ENCODE measurements at places on chromosomes 5 and 9.
A peak's percentile ranks its signal among the peaks of the same experiment; 100 is the strongest.

DNA sequence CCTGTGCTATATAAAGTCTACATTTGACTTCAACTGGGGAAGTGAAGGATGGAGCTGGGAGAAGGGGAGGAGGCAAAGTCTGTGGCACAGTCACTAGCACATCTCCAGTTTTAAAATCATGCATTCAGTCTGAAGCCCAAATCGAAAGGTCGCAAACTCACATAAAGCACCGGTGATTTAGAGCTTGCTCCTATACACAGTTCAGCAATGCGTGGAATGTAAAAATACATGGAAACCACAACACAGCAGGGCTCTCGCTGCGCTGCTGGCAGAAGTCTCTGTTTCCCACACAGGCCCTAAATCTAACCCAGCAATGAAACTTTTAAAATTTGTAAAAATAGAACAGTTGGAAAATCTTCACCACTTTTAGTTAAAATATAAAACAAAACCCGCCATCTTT lies 68.2 kb downstream of the EBF1 start:
- no peak for DNase-seq

GRCh38 chr5:140734354-140734753 lies 34.1 kb downstream of the ZMAT2 start:
- DNase-seq: no peak

DNA sequence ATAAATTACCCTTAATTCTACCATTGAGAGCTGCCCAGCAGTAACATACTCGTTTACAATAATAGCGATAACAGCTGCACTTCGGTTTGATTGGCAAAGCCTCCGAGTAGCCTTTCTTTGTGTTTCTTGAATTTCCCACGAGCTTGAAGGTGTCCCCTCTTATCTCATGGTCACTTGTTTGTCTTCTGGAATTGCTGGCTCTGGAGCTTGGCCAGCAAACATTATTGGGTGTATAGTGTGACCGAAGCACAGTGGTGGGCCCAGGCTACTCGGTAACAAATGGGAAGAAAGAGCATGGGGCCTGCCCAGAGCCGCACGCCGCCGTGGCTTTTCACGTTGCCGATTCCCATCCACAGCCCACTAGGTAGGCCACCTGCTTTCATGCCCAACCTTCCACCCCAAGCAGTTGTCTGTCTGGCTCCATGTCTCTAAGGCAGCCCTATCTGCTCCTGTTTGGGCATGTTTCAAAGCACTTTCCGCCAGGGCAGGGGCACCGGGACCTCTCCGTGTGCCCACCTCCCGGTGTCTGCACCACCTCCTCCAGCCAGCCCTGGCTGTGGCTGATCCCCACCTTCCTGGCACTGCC lies 8.7 kb downstream of the STKLD1 start:
- DNase-seq: no peak

GRCh38 chr9:21709464-21710058 lies 92.9 kb upstream of the MTAP start:
- peak; percentile 41 for DNase-seq

- no peak for DNase-seq
Observed at GRCh38 chr9:4805191-4805918, 12.6 kb downstream of the RCL1 start.

DNA sequence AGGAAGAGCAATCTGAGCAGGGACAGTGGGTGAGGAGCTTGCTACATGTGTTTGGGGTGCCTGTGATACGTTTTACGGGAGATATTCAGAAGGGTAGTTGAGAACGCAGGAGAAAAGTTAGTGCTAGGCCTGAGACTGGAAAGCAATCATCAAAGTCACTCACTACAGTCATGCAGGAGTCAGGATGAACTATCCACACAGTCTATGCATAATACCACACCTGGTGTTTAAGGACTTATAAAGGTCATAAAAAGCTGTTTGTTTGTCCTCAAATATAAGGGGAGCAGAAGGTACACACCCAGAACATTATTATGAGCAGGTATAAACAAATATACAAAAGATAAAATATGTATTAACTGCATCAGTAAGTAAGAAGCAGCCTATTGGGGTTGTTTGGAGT lies 176.6 kb downstream of the GNA14 start:
- no peak for DNase-seq

DNA sequence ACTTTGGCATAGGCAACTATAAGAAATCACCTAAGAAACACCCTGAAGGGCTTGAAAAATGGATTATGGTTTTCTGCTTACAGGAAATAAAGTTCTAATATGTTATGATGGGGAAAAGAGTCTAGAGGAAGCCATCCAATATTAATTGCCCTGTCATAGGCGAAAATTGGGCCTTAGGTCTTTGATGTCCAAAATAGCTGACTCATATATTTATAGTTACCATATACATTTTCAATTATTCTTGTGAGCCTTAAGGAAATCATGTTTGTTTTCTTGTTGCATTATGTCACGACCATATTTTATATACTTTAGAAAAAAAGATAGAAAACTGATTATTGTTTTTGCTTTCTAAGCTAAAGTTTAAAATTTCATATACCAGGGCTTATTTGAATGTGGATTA lies 509.1 kb downstream of the CDH12 start:
- no peak for DNase-seq

GRCh38 chr5:131706281-131706680 lies 71.3 kb upstream of the RAPGEF6 start:
- DNase-seq: no peak

DNA sequence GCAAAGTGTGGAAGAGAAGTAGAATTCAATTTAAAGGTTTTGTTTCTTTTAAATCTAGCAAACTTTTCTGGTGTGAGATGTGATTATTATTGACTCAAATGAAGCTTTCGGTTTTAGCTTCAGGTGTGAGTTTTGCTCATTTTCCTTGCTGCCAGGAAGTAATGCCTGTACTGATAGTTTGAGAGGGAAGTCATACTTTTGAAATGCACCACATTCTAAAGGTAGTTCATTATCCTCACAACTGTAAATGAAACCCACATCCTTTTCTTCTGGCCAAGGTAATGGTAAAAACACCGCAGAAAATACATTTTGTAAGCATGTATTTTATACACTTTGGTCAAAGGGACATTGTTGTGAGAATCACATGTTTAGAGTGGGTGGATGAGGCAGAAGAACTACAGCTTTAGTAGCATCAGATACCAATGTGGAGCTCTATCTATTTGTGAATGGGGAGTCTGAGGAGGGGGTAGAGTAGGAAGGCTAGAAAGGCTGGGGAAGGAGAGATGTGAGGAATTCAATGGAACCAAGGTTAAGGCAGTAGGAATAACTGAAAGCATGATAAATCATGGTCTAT lies 167.0 kb upstream of the CDKN2B start:
- DNase-seq: no peak

DNA sequence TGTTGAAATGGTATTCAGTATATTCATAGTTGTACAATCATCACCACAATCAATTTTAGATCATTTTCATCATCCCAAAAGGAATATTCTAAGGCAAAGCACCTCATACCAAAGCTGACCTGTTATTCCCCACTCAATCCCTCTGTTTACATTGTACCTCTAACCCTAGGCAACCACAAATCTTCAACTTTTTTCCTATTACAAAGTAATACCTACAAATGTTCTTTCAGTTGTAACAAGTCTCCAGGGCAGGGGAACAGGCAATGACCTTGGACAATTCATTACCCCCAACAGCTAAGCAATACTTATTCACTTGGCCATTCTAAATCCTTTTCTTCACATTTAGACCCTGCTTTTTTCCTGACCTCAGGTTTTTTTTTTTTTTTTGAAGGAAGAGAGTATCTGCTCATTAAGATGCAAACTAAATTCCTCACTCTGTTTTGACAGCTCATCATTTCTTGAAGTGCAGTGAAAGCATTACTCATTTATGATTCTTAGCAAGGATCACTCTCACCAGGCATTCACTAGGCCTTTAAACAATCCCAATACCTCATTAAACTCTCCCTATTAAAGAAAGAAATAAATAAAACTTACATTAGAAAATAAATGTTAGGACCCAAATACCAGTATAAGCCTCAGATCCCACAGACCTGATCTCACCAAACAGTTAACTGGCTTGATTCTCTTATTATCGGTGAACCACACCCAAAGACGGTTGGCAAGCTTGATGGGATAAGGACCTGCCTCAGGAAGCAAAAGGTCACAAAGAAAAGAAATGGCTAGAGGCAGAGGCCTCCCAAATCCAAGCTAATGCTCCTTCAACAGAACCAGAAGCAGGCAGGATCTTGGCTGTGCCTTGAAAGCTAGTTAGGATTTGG lies 15.3 kb downstream of the MTMR12 start:
- DNase-seq: no peak

GRCh38 chr9:6758498-6759184 lies 868 bp downstream of the KDM4C start:
- peak; percentile 58 for DNase-seq

DNA sequence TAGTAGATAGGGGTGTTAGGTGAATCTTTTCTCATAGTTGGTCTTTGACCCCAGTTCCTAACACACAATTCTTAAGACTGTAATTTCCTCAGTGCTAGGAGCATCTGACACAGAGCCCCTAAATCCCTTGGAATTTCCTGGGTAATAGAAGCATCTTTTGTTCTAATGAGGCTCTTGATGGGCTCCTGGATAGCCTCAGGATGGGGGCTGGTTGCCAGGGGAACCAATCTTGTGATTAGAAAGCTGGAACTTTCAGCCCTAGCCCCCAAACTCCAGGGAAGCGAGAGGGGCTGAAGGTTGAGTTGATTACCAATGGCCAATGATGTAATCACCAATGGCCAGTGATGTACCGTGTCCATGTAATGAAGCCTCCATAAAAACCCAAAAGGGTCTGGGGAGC lies 44.5 kb downstream of the CCDC125 start:
- no peak for DNase-seq

GRCh38 chr9:136685790-136686533 lies 1.3 kb downstream of the AGPAT2 start:
- DNase-seq: no peak

- DNase-seq: no peak
Observed at GRCh38 chr9:76662476-76663281, 101.6 kb upstream of the PCA3 start.

DNA sequence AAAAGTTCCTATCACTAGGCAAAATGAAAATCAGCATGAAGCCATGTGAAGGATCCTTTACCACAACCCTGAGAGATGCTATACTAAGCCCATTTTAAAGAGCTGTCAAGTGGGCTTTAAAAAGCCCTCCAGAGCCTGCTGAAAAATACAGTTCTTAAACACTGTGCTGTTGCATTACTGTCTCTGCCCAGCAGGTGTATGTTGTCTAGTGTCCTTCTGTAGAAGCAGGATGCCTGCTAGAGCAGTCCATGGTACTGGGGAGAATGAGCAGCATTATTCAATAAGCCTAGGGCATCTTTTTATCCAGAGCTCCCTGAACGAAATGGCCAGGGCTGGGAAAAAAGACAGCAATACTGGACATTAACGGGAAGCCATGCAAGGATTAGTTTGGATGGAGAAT lies 126.2 kb upstream of the PLCXD3 start:
- DNase-seq: no peak

GRCh38 chr9:70030156-70030555 lies 13.5 kb upstream of the MAMDC2 start:
- no peak for DNase-seq

GRCh38 chr5:34618371-34619065 lies 37.6 kb upstream of the RAI14 start:
- no peak for DNase-seq

DNA sequence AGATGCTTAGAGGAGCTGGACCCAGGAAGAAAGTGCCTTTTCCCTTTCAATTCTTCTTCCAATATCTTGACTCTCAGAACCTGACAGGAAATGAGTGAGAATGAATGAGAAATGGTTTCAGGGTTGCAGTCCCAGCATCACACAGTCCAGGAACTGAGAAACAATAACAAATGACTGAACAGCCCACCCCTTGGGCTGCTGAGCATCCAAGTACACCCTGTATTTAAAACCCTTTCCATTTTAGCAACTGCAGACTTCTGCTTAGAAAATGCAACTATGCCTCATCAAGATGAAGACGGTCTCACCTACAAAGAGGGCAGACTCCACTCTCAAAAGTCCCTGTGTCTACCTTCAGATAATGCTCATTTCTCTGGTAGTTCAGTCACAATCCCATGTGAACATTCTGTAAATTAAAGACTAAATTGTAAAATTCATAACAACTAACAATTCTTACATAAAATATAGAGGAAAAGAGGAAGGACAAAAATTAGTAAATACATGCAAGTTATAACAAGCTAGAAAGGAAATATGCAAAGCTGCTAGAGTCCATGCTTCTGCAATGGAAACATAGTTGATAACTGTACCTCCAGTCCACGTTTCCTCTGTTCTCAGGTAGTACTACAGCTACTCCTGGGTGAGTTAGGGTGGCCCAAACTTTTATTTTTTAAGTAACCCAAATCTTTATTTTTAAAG lies 316.5 kb downstream of the ICE1 start:
- DNase-seq: no peak

- DNase-seq: no peak
Observed at GRCh38 chr9:72909428-72909827, 43.4 kb downstream of the ALDH1A1 start.

GRCh38 chr9:137750566-137750965 lies 127.0 kb upstream of the CACNA1B start:
- DNase-seq: no peak

- no peak for DNase-seq
Observed at GRCh38 chr5:141757402-141757801, 75.4 kb upstream of the ARAP3 start.

DNA sequence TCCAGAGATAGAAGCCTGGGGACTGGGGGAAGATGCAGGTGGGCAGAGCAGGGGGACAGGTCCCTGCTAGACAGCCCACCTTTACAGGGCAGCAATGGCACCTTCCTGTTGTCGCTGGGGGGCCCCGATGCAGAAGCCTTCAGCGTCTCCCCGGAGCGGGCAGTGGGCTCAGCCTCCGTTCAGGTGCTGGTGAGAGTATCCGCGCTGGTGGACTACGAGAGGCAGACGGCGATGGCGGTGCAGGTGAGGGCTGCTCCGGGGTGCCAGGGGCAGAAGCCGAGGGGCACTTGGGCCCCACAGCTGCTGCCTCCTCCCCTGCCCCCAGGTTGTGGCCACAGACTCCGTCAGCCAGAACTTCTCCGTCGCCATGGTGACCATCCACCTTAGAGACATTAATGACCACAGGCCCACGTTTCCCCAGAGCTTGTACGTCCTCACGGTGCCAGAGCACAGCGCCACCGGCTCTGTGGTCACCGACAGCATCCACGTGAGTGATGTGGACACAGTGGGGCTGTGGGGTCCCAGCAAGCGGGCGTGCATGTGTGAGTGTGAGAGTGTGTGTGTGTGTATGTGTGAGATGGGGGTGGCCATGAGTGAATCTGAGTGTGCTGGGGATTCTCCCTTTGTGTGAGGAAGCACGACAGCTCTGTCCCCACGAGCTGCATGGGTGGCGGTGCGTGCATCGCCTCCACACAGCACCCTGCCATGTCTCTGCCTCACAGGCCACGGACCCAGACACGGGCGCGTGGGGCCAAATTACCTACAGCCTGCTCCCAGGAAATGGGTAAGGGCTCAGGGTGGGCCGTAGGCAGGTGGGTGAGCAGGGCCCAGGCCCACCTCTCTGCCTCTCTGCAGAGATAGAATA lies 28.4 kb downstream of the CDHR2 start:
- no peak for DNase-seq

- no peak for DNase-seq
Observed at GRCh38 chr5:154271936-154272514, 81.5 kb downstream of the GALNT10 start.

DNA sequence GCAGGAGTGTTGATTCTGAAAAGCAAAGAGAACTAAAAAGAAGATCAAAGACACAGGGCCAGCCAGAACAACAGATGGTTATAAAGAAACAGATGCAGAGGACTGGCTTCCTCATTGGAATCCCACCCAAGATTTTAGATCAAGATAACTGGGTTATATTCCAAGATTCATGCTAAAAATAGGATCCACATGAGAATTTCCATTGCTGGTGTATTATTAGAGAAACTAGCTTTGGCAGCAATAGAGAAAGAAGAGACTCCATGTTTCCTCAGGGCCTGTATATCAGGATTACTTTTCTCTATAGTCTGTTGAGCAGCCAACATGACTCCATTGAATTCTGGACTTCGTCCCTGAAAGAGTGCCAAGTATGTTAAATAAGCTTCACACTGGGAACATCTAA lies 367.3 kb downstream of the TUSC1 start:
- DNase-seq: no peak
